Uterus (tissue), 4 donors: ENCODE measurements at places on chromosomes 2 and 18. TPM values are rescaled to one million over a fixed set of nuclear protein-coding genes. Genes with fewer than 3 reads are reported as not detected.

LAMA3 gene
- 59.5 TPM for total RNA-seq

DNA sequence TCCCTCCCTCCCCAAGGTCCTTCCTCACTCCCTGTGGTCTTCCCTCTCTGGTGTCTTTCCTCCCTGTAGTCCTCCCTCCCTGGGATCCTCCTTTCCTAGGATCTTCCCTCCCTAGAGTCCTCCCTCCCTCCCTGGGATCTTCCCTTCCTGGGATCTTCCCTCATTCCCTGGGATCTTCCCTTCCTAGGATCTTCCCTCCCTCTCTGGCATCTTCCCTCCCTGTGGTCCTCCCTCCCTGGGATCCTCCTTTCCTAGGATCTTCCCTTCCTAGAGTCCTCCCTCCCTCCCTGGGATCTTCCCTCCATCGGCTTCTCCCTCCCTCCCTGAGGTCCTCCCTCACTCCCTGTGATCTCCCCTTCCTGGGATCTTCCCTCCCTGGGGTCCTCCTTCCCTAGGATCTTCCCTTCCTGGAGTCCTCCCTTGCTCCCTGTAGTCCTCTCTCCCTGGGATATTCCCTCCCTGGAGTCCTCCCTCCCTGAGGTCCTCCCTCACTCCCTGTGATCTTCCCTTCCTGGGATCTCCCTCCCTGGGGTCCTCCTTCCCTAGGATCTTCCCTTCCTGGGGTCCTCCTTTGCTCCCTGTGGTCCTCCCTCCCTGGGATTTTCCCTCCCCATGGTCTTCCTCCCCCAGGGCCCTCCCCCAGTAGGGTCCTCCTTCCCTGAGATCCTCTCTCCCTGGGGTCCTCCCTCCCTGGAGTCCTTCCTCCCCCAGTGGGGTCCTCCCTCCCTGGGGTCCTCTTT, 23.0 kb downstream of the STK25 start:
- DNase-seq, result no peak

DNA sequence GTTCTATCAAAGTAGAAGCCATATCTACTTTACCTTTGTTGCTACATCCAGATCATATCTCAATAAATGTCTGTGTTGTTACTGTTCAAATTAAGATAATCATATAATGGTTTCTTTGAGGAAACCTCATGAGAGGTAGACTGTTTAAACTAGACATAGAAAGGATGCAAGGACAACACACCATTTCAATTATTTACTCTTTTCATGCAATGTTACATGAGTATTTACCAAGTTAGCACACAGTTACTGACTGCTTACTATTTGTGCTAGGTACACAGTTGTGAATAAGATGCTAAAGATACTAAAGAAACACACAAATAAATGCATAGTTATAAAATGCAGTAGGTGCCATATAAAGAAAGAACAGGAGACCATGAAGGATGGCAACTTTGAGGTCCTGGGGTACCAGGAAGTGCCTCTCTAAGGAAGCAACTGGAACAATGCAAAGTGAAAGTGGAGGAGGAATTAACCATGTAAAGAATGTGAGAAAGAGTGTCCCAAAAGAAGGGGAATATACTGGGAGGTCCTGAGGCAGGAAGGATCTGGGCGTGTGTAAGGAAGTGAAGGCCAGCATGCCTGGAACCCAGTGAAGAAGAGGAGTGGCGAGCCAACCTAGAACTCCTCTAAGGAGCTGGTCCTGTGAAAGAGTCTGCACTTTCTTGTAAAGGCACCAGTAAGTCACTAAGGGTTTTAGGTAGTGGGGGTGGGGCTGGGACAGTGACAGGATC, 39.4 kb downstream of the RBMS1 start:
- DNase-seq, result no peak

DNA sequence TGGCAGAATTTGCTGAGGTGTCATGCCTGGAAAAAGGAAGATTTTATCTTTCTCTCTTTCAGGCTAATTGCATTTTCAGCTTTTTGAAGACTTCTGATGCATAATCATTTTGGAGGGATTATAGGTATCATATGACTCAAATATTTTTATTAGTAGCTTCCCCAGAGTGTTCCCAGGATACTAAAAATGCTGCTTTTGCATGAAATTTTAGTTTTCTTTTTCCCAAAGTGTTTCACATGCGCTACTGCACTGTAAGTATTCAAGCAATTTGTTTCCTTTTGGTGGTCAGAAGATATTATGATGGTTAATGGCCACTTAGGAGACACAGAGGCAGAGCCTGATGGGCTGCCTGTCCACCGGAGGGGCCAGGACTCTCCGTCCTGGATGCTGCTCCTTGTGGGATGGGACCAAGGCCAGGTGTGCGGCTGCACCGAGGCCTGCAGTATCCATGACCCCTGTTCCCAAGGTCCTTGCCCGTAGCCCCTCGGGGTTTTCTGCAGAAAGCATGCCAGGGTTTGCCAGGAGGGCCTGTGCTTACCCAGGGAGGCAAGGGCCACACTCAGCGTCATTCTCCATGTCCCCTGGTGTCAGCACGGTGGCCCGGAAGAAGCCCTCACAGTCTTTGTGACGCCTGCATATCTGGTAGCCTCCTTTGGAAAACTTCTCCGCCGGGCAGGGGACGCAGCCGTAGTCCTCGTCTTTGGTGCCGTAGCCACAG, 60.2 kb downstream of the EDAR start:
- DNase-seq, result no peak

DNA sequence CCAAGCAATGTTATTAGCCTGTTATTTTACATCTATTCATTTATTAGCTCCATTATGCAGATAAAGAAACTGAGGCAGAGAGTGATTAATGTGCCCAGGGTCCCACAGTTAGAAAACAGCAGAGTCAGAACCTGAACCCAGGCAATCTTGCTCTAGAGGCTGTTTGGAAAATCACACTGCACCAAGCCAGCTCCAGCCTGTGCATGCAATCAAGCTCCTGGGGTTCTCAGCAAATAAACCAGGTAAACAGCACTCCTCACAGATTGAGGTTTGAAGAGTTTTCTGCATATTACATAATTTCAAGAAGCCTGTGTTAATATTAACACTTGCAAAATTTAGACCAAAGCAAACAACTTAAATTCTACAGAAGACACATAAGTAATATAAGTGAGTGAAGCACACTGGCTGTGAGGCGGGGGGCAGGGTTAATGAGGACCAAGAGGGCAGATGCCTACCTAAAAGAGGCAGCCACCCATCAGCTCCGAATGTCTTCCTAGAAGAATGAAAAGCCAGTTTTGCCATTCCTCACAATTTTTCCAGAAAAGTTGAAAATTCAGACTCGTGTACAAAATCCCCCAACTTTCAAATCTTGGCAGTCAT, 35.4 kb downstream of the CACNB4 start:
- DNase-seq, result no peak

GRCh38 chr2:128280158-128280871, 38.4 kb downstream of the HS6ST1 start:
- peak; percentile 14 for DNase-seq

DNA sequence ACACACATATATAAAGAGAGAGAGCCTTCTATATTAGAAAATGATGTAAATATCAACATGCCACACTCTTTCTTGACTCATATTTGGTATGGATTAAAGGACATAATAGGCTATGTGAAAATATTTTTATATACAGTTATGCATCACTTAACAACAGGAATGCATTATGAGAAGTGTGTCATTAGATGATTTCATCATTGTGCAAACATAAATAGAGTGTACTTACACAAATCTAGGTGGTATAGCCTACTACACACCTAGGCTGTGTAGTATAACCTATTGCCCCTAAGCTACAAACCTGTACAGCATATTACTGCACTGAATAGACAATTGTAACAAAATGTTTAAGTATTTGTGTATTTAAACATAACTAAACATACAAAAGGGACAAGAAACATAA, 354.8 kb upstream of the CNTNAP5 start:
- no peak for DNase-seq

DNA sequence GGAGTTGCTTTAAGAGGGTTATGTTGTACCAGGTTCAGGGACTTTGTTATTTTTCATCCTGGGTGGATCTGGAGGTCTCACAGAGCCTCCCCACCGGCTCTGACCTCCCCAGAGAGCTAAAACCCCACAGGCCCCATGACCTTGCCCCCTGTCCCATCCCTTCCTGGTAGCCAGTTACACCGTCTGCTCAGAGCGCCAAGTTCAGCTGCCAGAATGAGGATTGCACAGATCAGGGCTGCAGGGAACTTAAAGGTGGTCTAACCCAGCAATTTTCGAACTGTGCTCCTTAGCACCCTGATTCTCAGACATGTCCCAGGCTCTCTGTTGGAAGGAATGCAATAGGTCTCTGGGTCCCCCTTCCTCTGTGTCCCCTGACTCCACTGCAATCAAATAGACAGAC, 32.1 kb downstream of the ATOH8 start:
- no peak for DNase-seq

DNA sequence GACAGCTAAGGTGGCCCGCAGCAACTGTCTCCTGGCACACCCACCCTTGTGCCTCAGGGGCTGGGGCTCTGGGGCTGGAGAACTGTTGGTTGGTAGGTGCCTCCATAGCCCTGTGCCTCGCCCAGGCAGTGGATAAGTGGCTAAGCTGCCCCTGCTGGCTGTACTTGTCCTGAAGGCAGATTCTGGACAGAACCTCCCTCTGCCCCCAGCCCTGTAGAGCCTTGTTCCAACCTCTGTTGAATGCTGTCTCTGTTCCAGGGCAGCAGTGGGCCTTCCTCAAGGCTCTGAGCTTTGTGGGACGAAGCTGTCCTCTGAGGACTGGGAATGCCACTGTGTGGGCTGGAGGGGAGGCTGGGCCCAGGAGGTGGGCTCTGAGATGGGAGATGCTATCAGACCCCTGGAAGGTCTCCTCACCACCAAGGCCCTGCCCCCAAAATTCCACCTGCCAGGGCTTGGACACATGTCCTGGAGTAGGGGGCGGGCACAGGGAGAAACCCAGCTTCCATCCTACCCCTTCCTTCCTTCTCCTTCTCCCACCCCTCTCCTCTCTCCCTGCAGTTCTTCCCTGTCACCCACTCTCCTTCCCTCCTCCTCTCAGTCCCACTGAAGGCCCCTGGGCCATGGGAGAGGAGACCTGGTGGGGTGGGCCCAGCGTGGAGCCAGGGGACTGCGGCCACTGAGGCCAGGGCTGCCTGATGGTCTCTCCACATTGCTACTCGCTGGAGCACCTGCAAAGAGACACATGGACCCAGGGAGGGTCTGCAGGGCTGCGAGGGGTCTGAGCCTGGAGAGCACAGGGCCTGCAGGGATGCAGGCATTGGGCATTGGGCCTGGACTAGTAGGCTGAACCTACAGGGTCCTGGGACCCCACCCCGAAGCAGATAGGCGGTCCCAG, 1.7 kb upstream of the PDCD1 start:
- DNase-seq, result no peak

GRCh38 chr2:111685342-111685741, 198.7 kb downstream of the ANAPC1 start:
- DNase-seq, result no peak

DNA sequence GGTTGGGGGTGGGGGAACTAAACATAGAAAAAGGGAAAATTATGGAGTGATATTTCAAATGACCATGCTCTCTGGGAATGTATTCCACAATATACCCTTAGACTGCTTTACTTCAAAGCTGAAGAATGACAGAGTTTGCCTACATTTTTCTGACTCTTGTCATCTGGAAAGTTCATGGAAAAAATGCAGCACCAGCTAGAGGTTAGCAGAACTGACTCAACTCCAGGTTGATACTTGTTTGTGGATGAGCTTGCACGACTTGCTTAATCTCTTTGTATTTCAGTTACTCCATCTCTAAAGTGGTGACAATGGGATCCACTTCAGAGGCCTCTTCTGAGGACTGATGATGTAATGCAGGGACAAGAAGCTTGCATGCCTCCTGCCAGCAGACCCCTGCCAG, 824.0 kb upstream of the ID2 start:
- DNase-seq, result no peak

DNA sequence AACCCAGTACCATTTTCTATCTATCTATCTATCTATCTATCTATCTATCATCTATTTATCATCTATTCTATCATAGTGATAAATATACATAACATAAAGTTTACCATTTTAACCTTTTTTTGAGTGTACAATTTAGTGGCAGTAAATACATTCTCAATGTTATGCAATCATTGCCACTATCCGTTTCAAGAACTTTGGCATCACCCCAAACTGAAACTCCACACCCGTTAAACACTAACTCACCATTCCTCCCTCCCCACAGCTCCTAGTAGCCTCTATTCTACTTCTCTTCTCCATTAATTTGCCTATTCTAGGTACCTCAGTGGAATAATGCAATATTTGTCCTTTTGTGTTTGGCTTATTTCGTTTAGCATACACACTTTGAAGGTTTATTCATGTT, 82.5 kb upstream of the KCNE4 start:
- DNase-seq, result no peak

DNA sequence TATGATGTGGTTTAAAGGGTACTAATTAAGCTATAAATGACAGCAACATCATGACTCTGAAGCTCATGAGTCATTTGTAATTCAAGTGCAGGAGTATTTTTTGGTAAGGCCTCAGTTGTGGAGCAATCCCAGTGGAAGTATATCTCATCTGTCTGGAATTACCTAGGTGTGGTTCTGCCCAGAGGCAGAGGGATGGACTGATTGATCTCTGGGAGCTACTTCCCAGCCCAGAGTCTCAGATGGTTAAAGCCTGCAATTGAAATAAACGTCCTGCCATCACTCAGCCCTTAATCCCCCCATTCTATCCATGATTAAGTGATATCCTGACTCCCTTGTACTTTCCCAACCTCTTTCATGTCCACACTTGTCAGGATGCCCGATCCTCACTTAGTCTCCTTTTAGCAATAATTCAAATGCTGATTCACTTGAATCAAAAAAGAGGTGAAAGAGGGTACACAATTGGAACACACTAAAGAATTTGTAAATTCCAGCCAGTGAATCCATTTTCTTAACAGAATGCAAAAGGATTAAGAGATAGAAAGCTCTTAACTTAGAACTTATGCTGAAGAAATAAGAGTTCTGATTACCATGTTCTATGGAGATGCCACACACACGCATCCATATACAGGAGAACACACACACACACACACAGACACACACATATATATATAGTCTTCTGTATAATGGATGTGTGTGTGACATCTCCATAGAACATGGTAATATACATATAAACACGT, 664.4 kb downstream of the NYAP2 start:
- DNase-seq, result no peak
